ENCODE measurements at places on chromosomes 1 and 21.

GRCh38 chr1:51215169-51215568 lies 20.9 kb upstream of the RNF11 start:
- DNase-seq = no peak

DNA sequence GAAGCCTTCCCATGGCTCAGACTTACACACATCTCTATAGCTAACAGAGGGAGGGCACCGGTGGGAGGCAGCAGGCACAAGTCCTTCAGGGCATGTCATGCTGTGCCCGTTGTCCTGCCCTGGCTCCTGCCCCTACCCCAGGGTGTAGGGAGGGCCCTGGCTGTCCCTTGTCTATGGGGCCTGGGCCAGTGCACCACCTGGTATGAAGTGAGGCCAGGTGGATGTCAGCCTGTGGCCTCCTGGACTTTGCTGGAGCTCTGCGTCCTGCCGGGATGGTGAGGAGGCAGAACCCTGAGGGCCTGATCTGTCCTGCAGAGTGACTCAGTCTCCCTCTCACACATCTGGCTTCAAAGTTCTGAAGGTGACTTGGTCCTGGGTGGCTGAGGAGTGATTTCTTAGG lies 47.3 kb upstream of the GPR37L1 start:
- no peak for DNase-seq

GRCh38 chr21:34762786-34763185 lies 94.0 kb downstream of the CLIC6 start:
- no peak for DNase-seq

GRCh38 chr1:100423832-100424337 lies 71.6 kb downstream of the CDC14A start:
- DNase-seq = no peak

DNA sequence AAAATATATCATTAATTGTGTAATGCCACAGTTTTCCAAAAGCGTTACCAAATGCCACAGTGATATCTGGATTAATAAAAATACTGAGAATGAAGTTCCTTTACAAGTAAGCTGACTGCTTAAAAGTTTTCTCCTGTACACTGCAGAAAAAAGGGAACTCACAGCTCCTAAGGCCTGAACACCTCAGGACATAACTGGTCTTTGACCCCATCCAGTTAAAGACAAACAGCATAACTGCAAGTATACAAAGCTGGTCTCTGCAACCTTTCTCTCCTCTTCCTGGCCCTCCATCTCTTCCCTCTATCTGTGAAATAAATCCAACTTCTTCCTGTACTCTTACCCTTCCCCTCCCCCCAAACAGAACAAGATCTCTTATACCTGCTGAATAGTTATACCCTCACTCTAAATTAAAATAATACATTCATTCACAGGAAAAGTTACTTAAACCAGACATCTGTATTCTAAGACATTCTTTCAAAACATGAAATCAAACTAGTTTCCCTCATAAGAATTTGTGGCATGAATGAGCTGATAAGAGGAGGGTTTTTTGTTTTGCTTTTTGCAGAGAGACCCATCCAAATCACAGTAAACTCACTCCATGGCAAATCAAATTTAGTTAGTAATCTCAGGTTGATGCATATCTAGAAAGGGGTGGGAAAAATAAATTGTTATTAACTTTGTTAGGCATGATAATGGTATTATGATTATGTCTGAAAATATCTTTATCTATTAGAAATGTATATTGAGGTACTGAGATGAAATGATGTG lies 2.9 kb downstream of the DIPK1A start:
- DNase-seq = no peak

GRCh38 chr1:24696756-24697330 lies 48.4 kb upstream of the CLIC4 start:
- no peak for DNase-seq

GRCh38 chr1:55222152-55222551 lies 7.0 kb upstream of the USP24 start:
- DNase-seq = no peak

DNA sequence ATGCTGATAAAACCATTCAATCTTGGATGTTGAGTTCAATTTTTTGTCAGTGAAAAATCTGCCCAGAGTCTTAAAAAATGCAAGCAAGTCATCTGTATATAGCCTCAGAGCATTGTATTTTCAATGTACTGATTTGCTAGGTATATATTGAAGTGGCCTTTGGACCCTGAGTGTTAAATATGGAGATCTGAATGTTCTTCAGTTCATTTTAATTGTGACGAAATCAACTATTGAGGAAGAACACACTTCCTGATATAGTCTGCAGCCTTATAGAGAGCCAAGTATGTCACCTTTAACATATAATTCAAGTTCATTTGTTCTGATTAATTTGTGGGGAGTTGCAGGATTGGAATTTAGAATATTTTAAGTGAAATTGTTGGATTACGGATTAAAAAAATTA lies 128.1 kb downstream of the ST6GALNAC3 start:
- no peak for DNase-seq
